ENCODE measurements at places on chromosomes 12 and 14. TPM values are rescaled to one million over a fixed set of nuclear protein-coding genes. Genes with fewer than 3 reads are reported as not detected.
A peak's percentile ranks its signal among the peaks of the same experiment; 100 is the strongest.

E2F7 gene
- total RNA-seq = 10.3 TPM

ZFYVE26 gene
- 11.1 TPM for total RNA-seq

DNA sequence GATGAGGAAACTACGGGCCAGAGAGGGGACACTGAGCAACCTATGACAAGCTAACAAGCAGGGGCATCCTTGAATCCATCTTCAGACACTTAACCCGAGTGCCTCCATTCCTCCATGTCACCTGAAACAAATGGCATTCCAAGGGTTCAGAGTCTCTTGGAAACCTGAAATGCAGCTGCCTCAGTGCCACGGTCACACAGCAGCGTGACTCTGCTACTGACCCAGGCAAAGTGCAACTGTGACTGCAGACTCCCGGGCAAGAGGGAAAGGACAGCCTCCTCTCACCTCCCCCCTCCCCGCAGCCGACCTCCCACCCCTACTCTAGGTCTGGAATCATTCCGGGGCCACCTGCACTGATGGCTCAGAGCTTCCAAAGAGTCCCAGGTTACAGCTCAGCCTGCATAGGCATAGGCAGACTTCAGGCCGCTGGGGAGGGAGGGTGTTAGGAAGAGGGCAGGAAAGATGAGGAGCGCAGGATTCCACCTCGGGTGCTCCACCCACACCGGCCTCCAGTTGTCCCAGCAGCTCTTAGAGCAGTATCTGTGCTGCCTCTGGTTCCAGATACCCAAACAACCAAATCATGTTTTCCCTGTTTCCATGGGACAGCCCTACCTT is 53.2 kb downstream of the KCNK10 start:
- DNase-seq = no peak

DNA sequence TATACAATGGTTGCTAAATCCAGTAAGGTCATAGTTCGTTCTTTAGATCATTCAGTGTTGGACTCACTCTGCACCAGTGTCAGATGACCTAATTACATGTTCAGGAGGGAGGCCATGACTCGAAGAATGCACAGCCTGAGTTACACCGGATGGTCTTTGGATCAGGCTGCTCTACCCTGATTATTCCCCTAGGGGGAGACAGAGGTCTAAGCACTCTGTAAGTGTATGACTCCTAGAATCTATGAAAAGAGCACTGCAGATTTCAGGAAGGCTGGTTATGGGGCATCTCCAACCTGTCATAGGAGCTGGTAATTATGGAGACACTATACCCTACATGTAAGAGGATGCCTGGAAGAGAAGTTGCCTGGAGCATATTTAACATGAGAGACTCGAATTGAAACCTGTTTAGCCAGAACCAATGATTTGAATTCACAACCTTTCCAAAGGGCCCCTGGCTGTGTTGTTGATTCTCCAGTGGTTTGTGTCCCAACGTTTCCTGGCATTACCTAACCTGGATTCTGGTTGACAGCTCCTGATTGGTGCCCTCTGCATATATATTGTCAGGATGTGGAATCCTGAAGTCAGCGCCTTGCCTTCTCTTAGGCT is at the start of gene MUCL1:
MUCL1 (plus strand) TSS at position 584 of the 606 bp plus-strand sequence. CDS start 67 bp downstream, outside the sequence.
- DNase-seq = peak; percentile 57

- peak; percentile 47 for DNase-seq
Measured at GRCh38 chr12:59834659-59835474, 239.0 kb downstream of the SLC16A7 start.

DNA sequence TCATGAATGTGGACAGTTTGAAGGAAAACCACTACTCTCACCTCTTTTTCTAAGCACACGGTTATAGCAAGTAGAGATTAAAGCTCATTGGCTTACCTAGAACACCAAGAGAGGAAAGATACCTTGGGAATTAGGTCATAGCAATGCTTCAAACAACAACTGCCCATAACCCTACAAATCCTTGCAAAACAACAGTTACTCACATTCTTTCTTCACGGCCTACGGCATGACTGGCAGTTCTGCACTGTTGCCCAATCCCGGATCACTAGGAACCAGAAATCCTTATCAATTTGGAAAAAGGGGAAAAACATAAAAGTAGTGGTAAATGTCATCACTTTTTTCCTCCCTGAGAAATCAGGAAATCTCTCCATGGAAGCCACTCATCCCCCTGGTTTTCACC is 9.6 kb upstream of the ISM2 start:
- DNase-seq = peak; percentile 79

LTB4R gene
- 0.18 TPM for total RNA-seq

DNA sequence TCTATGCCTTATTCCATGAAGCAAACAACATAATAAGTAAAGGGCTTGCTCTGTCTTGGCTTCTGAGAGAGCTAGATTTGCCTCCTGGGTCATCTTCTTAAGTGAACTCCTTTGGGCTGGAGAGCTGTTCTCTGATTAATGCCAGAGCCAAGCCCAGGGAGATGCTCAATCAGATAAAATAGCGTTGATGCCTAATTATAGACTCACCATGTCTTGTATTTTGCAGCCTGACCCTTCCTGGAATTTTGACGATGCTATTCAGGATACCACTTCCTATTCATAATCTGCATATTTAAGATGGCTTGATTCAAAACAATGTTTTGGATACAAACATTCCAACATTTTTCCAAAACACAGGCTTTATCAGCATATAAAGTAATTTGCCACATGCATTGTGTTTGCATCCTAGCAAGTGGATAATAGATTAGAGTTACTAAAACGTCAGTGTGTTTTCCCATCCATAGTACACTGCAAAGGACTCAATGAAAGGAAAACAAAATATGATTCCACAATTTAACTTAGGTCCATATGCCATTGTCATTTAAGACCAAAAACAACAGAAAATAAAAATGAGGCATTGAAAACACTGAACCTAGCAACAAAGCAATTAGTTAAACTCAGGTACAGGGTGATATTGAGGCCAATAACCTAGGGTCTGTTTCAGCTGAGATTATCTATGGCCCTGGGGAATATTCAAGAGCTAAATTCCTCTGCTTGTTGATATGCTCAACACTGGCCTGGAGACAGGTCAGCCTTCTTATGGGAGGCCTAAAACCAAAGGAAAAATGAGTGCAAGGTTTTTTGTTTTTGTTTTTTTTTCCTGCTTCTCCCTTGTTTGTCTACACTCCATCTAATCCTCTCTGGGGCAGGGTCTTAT is 184.2 kb upstream of the FOXN3 start:
- DNase-seq = no peak

DNA sequence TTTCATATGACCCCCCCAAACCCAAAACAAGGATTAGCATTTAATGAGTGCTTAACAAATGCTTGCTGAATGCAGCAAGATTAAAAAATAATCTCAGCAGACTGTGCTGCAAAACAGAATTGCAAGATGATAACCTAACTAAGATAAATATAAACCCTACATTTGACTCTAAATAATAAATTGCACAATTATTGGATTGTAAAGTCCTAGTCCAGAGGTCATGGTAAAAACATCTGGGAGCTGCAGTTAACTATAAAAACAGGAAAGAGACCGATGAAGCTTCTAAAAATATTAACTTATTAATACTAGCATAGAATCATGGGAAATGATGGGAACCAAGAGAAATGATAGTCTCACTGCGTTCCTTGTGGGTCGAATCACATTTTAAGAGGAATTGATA is 37.2 kb downstream of the TSHR start:
- no peak for DNase-seq

RAPGEF3 gene
- 0.83 TPM for total RNA-seq
